Muscle of back (tissue), 13 donors: ENCODE measurements at places on chromosomes 3 and 15.

DNA sequence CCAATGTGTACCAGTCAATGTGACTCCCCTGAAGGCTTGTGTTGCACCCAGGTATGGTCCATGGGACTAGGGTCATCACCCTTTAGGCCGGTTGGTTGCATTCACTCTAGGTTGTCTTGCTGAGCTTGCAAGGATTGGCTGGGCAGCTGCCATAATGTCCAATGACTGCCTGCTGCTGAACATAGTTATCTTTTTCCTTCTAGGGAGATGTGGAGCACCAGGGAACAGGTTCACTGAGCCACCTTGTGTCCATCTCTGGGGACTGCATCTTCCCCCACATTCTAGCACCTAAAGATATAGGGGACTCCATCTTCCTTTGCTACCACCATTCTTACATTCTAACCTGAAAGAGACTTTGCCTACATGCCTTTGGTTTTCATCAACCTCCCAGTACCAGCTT lies 580.4 kb upstream of the TBL1XR1 start:
- DNase-seq: no peak

DNA sequence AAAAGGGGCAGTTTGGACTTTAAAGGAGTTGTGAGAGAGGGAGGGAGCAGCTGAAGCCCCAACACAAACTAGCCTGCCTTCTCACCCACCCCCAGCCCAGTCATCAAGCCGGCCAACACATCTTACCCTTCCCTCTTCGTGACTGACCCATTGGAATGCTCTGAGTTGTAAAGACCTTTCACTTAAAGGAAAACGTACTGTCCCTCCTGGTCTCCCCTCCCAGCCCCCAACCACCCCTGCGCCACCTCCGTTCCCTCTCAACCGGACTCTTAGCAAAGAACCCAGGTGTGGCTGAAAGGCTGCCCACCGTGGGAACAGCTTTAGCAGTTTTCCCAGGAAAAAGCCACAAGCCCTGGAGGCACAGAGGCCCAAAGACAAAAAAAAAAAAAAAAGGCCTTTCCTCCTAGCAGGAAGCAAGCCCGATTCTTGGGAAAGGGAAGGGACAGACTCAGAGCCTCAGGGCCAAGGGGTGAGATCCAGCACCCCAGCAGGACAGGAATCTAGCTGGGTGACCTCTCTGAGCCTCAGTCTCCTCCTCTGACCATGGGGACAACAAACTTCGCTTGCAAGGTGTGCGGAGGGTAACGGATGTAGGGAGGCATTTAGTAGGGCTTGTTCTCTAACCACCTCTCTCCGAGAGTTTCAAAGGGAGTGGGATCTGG lies 2.4 kb downstream of the CYP11A1 start:
- no peak for DNase-seq

DNA sequence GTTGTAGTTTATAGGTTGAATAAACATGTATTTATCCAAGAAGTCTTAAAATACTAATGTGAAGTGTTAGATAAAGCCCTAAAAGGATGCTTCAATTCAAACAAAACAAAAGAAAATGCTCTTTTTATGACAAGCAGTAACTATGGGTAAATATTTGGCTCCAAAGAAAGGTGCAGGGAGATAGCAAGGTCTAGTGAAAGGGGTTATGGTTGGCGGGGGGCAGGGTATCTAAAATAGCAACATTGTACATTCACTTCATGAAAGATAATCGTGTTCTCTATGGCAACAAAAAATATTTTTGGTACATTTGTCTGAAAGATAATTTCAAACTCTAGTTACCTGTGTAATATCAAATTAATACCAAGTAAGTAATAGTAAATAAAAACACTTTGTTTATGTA lies 149.5 kb downstream of the FGF12 start:
- DNase-seq: no peak

- DNase-seq: no peak
Measured at GRCh38 chr3:46860017-46860809, 3.0 kb downstream of the MYL3 start.

- DNase-seq: peak; percentile 73
Measured at GRCh38 chr3:105827959-105828358, 40.9 kb downstream of the CBLB start.

GRCh38 chr15:50821476-50821875 lies 56.0 kb upstream of the SPPL2A start:
- no peak for DNase-seq

GRCh38 chr3:46368569-46368968 lies 2.2 kb upstream of the CCR5 start:
- DNase-seq: no peak

- no peak for DNase-seq
Measured at GRCh38 chr3:73459711-73460110, 165.0 kb downstream of the PDZRN3 start.

DNA sequence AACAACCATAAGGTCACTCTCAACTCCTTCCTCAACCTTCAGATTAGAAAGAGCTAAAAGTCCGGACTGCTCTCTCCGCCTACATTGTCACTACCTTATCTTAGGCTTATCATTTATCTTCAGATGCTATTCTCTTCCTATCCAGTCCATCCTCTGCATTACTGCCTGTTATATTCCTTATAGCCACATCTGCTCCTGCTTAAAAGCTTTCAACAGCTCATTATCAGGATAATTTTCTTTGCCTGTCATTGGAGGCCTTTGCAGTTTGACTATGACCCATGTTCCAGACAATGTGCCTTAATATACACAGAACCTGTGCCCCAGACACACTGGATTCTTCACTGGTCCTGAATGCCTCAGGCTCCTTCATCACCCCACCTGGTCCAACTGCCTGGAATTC lies 184.1 kb upstream of the SETMAR start:
- no peak for DNase-seq

GRCh38 chr3:66363148-66363547 lies 137.7 kb downstream of the LRIG1 start:
- no peak for DNase-seq

- DNase-seq: no peak
Measured at GRCh38 chr15:85913461-85913860, 118.7 kb upstream of the KLHL25 start.

- no peak for DNase-seq
Measured at GRCh38 chr3:151918253-151919029, 45.0 kb downstream of the SUCNR1 start.

DNA sequence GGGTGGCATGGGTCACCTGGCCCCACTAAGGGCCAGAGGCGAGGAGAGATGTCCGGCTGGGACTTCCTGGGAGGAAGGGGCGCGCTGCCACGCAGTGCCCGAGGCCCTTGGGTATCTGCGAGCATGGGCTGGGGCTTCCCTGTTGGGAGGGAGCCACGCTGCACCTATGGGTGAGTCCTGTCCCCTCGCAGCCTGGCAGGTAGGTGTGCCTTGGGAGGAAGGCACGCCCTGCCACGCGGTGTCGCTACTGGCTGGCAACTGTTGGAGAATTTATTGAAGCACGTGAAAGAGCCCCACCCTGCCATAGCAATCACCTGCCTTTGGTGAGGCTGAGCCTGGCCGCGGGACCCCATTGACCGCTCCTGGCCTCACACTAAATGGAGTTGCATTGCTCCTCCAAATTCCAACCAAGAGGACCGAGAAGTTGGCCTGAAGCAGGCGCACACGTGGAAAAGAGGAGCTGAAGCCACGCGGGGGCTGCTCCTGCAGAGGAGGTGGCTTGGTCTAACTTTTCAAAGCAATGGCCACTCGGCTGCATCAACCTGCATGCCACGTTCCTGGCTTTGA lies 134.2 kb downstream of the TJP1 start:
- DNase-seq: no peak

- no peak for DNase-seq
Measured at GRCh38 chr3:169172535-169172934, 491.0 kb downstream of the MECOM start.

DNA sequence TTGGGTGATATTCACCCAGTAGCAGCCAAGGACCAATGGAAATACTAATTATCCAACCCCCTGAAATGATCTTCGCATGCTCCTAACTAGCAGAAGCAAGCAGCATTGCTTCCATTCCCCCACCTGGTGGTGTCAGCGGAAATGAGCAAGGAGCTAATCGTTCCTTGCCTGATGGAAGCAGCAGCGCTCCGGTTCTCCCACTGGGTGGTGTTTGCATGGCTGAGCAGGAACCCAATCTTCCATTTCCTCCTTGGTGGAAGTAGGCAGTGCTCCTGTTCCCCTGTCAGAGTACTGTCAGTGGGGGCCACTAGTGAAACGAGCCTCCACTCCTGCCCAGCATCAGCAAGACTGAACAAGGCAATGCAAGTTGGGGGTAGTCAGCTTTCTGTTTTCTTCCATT lies 311.5 kb downstream of the CACNA2D3 start:
- DNase-seq: no peak

GRCh38 chr15:58559904-58560588 lies 128.3 kb downstream of the LIPC start:
- DNase-seq: no peak

GRCh38 chr3:59653405-59654122 lies 603.7 kb upstream of the CFAP20DC start:
- peak; percentile 73 for DNase-seq

GRCh38 chr3:197001106-197001971 lies 28.3 kb downstream of the MELTF start:
- no peak for DNase-seq

GRCh38 chr3:168817177-168817576 lies 721.5 kb upstream of the GOLIM4 start:
- no peak for DNase-seq

- DNase-seq: no peak
Measured at GRCh38 chr3:196969134-196969659, 564 bp upstream of the PIGZ start.

DNA sequence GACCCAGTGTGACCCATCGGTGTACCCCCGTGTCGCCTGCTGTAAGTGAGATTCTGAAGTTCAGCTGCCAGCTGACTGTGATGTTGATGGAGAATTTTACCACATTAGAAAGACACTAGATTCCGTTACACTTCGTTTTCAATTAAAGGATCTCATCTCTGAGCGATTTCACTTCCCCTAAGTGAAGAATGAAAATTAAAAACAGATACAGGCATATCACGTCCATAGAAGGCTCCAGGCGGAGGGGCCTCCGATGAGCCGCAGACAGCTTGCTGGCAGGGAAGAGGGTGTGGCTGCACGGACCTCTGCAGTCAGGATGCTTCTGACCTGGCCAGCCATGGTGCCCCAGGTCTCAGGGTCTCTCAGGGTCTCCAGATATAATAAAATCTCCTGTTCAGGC lies 6.6 kb upstream of the CPN2 start:
- no peak for DNase-seq

- DNase-seq: peak; percentile 80
Measured at GRCh38 chr3:9172851-9173321, 76.6 kb downstream of the SRGAP3 start.

- no peak for DNase-seq
Measured at GRCh38 chr15:29124581-29125381, 144.8 kb downstream of the NSMCE3 start.

DNA sequence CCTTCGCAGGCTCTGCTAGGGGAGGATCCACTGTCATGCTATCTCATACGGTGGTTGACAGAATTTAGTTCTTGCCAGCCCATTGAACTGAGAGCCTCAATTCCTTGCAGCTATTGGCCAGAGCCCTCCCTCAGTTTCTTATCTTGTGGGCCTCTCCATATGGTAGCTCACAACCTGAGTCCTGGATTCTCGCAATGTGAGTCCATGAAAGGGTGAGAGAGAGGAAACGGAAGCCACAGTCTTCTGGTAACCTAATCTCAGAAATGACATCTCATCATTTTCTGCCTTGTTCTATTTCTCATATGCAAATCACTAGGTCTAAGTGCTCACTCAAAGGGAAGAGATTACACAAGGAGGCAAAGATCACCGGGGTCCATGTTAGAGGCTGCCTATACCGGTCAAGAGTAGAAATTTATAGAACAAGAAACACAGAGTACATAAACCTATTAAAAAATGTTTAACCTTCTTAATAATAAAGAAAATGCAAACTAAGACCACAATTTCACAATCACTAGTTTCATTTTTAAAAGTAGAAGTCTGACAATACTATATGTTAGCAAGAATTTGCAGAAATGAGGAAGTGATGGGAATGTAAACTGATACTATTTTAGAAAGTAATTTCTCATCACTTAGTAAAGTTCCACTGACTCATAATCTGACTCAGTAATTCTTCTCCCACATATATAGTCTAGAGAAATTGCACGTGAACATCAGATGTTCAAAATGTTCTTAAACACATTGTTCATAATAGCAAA lies 378.4 kb upstream of the AGTR1 start:
- peak; percentile 18 for DNase-seq

GRCh38 chr3:123420416-123420968 lies 28.4 kb downstream of the ADCY5 start:
- no peak for DNase-seq

DNA sequence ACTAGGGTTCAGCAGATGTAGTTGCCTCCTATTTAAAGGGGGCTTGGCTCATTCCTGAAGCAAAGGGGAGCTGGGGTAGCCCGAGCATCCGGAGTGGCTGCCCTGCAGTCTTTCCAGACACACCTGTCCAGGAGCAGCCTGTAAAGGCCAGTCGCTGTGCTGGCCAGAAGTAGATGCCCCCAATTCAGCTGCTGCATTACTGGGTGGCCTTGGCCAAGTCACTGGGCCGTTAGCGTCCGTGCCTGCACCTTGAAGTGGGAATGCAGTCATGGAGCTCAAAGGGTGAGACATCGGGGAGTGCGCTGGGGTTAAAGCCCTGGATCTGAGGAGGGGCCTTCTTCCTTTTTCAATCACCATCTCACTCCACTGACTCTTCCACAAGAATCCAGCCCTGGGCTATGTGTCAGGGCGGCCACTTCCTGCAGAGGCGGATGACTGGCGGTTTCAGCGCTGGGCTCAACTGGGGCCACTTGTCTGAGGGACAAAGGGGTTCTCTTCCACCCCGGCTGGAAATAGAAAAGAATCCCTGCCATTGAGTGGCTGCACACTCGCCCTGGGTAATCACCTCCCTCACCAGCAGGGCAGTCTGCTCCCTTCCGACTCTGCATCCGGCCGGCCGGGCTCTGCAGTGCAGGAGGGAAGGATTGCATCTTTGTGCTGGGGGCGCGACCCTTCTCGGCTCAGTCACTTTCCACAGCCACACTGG lies 11.8 kb downstream of the ALDH1A3 start:
- DNase-seq: no peak

- DNase-seq: no peak
Measured at GRCh38 chr15:70066447-70066846, 31.3 kb downstream of the TLE3 start.

GRCh38 chr15:42053914-42054313 lies 33.1 kb upstream of the PLA2G4E start:
- no peak for DNase-seq

DNA sequence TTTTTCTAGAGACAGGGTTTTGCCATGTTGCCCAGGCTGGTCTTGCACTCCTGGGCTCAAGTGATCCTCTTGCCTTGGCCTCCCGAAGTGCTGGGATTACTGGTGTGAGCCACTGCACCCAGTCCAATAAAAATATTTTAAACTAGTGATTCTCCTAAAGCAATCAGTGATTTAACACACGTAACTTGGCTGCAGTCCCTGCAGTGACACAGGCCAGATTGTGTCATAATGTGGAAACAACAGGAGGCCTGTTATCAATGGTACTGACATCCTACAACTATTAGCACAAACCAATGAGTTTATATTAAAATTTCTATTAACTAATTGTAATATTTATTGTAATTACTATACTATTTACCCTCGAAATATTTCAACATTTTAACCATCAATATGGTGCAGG lies 1.6 kb upstream of the SEC61A1 start:
- no peak for DNase-seq

- DNase-seq: no peak
Measured at GRCh38 chr3:106332884-106333283, 464.1 kb upstream of the CBLB start.
